Skin of body (tissue), 3 donors: ENCODE measurements at places on chromosomes 12 and 14. TPM values are rescaled to one million over a fixed set of nuclear protein-coding genes. Genes with fewer than 3 reads are reported as not detected.

Gene HCAR2
- total RNA-seq, result 11.8 TPM

Gene HOXC12
- 0.30 TPM for total RNA-seq

Gene SMCO2
- total RNA-seq, result not detected

Gene BAG5
- total RNA-seq, result 26.2 TPM

Gene C14orf93
- 7.7 TPM for total RNA-seq

Gene CKB
- total RNA-seq, result 75.4 TPM

Gene SLC5A8
- total RNA-seq, result 1.7 TPM

Gene GLIPR1L1
- not detected for total RNA-seq

Gene SDR9C7
- total RNA-seq, result 7.1 TPM

Gene MYH7
- 84.4 TPM for total RNA-seq

Gene LALBA
- not detected for total RNA-seq

Gene IFNG-AS1
- 0.49 TPM for total RNA-seq

Gene VRTN
- total RNA-seq, result 0.20 TPM

Gene GPR137C
- total RNA-seq, result 3.0 TPM

Gene LRRK2
- total RNA-seq, result 21.2 TPM

Gene RHEBL1
- total RNA-seq, result 0.69 TPM

Gene FBXO21
- 58.3 TPM for total RNA-seq

Gene SYCP3
- 0.10 TPM for total RNA-seq

Gene CPNE6
- total RNA-seq, result 0.20 TPM

Gene FOXN3
- 46.9 TPM for total RNA-seq

Gene TSHR
- total RNA-seq, result 2.9 TPM

Gene CDH24
- total RNA-seq, result 3.4 TPM

Gene POU6F1
- total RNA-seq, result 4.8 TPM

Gene PSMD9
- 34.2 TPM for total RNA-seq

Gene SAMD15
- total RNA-seq, result 0.79 TPM

Gene MDGA2
- 0.89 TPM for total RNA-seq

Gene GLS2
- 2.1 TPM for total RNA-seq

Gene KRT77
- total RNA-seq, result 110 TPM

Gene INHBE
- 0.10 TPM for total RNA-seq

Gene COX8C
- total RNA-seq, result not detected

Gene TAS2R43
- 8.5 TPM for total RNA-seq

Gene IQSEC3
- total RNA-seq, result 2.5 TPM

Gene AQP2
- not detected for total RNA-seq

Gene LRRC43
- not detected for total RNA-seq

Gene DEGS2
- 7.4 TPM for total RNA-seq

Gene RAB5B
- total RNA-seq, result 51.4 TPM

Gene GPR65
- total RNA-seq, result 1.6 TPM

Gene TAS2R14
- total RNA-seq, result 6.8 TPM

Gene SCNN1A
- total RNA-seq, result 10.2 TPM

Gene POTEM
- not detected for total RNA-seq

Gene SRP54
- 69.4 TPM for total RNA-seq

Gene GDF3
- total RNA-seq, result not detected

Gene CMA1
- 0.69 TPM for total RNA-seq

Gene LBHD2
- not detected for total RNA-seq

Gene BRF1
- total RNA-seq, result 33.0 TPM

Gene SLC39A2
- total RNA-seq, result 9.5 TPM

Gene OR6C2
- not detected for total RNA-seq

Gene DIO3
- 1.7 TPM for total RNA-seq

Gene P2RX4
- 9.3 TPM for total RNA-seq
